ENCODE measurements at places on chromosomes 11 and 22.
A peak's percentile ranks its signal among the peaks of the same experiment; 100 is the strongest.

DNA sequence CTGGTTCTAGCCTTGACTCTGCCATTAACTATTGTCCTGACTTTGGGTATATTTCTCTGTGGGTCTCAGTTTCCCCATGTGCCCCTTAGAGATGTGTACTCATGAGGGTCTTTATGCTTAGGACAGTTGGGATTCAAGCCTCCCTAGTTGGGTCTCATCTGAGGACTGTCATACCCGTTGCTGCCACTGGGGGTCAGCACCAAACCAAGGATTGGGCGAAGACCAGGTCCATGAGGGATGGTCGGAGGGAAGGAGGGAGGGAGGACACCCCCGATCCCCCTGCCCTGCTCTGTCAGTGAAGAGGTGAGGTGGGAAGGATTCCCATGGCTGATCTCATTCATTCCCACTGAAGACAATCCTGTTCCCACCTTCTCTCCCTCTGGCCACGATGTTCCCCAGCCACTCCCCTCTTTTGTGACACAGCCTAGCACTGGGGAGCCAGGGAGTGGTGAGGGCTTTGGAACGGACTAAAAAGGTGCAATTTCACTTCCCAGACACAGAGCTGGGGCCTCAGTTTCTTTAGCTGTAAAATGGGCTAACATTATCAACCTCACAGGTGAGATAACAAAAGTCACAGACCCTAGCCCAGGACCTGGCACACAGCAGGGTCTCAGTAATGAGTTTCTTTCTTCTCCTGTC lies 12.4 kb upstream of the KLHL35 start:
- peak; percentile 42 for DNase-seq

- no peak for DNase-seq
These were observed 79.4 kb upstream of the LMO1 start for GRCh38 chr11:8342821-8343681.

GRCh38 chr22:50272044-50272802 lies 2.0 kb upstream of the MAPK11 start:
- DNase-seq = no peak

DNA sequence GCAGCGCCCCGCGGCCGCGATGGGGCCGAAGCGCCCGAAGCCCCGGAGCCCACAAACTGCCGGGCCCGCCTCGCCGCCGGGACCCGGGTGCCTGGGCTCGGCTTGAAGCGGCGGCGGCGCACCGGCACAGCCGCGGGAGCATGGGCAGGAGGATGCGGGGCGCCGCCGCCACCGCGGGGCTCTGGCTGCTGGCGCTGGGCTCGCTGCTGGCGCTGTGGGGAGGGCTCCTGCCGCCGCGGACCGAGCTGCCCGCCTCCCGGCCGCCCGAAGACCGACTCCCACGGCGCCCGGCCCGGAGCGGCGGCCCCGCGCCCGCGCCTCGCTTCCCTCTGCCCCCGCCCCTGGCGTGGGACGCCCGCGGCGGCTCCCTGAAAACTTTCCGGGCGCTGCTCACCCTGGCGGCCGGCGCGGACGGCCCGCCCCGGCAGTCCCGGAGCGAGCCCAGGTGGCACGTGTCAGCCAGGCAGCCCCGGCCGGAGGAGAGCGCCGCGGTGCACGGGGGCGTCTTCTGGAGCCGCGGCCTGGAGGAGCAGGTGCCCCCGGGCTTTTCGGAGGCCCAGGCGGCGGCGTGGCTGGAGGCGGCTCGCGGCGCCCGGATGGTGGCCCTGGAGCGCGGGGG lies 346 bp downstream of the FJX1 start:
- DNase-seq = no peak

- DNase-seq = no peak
These were observed 3.7 kb downstream of the OR5B21 start for GRCh38 chr11:58504232-58504631.

- no peak for DNase-seq
These were observed 8.3 kb downstream of the PRR5L start for GRCh38 chr11:36304351-36304750.

DNA sequence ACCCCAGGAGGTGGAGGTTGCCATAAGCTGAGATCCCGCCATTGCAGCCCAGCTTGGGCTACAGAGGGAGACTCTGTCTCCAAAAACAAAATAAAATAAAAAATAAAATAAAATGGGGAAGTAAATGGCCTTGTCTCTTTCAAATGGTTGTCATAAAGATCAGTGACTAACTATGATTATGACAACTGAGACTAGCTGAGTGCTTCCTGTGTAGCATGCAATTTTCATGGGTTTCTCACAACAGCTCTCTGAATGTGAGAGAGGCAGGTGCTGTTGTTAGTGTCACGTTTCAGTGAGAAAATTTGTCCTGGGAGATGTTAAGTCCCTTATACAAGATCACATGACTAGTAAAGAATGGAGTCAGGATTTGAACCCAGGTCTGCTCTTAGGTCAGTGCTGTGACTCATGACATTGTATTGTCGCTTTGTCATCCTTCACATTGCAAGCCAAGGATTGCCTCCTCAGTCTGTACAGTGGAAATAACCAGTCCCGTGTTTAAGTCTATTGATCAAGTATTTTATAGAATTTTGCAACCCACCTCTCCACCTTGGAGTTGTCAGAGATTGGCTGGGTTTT lies 163.3 kb upstream of the CCDC90B start:
- DNase-seq = peak; percentile 43

All from HT1080 (cell line).